NCI-H526 treated with DMSO at 0.1 percent for 48 hours (cell line): ENCODE measurements at places on chromosomes 2 and 18.

- no peak for DNase-seq
Measured at GRCh38 chr2:18971628-18972027, 382.3 kb upstream of the NT5C1B start.

DNA sequence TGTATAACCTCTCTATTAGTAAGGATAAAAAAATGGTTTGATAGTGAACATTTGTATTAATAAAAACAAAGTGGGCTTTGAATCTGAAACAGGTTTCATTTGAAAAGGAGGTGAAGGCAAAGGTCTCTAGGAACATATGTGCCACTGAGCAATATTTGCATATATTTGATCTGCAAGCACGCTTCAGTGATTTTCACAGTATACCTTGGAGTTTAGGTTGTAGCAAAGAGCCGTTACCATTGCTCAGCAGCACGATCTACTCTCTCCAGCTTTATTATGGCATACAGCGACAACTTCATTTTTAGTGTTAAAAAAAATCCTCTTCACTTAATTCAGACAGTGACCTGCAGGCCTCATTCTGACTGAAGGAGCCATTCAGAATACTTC, 75.8 kb upstream of the ZEB2 start:
- DNase-seq: peak; percentile 91

DNA sequence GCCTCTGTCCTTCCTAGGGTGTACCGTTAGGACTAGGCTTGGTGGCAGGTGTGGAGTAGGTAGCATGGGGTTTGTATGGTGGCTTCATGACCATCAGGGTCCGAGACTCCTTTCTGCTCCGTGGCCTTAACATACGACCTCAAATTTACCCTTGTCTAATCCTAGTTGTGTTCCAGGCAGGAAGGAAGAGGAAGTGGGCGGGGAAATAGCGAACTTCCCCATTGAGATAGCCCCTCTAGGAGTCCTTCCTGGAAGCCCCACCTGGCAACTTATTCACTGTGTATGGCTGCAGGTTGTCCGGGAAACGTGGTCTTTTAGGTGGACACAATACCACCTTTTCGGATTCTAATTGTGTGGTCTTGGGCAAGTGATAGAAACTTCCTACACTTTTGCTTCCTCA, 9.3 kb downstream of the CD8A start:
- DNase-seq: no peak

DNA sequence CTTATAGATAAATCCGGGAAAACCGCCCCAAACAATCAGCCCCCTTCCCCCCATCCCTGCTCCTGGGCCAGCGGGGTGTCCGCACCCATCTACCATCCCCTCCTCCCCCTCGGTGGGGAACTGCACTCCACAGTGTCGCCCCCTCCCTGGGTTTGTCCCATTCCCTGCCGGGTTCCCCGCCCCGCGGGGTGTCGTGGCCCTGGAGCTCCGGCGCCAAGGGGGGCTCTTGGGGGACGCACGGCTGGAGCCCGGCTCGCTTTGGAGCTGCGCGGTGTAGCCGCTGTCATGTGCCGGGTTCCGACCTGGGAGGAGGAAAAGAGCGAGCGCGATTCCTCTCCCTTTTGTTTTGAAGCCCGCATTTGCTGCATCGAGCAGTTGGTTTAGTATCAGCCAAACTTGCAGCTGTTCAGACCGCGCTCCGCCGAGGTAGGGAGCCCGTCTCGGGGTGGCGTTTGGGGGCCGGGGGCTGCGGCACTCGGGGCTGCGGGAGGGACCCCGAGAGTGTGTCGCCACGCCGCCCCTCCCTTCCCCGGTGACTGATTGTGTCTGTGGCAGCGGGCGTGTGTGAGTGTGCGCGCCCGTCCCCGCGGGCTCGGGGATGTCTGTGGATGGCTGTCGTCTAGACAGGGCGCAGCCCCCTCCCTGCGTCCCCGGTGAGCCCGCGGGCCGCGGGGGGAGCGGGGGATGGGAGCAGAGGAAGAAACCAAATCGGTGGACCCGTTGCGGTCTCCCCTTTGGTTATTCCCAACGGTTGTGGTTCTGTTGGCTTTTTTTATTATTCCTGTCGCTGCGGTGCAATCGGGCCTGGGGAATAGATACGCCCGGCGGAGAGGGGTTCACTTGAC, 797 bp downstream of the CTIF start:
- DNase-seq: peak; percentile 30

DNA sequence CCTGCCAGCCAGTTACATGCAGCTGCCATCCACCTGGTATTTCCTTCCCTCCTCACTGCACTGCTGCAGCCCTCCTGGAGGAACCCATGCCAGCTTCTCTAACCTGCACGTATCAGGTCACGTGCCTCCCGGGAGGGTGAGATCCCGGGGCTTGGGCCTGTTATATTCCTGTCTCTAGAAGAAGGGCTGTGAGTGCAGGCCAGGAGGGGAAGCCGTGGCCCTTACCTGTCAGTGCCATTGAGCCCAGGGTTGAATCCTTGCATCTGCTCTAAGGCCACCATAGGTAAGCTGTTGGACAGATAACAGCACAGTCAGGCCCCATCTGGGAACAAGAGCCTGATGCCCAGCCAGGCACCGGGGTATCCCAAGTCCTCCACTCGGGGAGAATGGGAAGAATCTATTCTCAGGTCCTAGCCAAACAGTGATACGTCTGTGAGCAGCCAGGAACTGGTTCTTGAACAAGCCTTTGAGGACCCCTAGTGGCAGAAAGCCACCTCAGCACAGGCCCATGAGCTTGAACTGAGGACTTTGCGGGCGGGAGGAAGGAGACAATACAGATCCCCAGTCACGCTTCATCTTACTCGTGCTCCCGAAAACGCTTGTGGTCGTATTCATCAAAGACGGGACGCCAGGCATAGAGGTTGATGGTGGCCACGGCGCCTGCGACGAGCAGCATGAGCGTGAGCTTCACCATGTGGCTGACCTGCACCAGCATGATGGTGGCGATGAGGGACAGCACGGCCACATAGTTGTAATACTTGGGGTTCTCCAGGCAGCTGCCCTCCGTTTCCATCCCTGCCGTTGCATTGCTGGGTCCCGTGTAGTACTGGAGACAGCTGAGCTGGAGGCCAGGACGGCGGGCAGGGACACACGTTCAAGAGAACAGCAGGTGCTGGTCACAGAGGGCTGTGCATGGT, 34.4 kb downstream of the CENPO start:
- DNase-seq: peak; percentile 63

DNA sequence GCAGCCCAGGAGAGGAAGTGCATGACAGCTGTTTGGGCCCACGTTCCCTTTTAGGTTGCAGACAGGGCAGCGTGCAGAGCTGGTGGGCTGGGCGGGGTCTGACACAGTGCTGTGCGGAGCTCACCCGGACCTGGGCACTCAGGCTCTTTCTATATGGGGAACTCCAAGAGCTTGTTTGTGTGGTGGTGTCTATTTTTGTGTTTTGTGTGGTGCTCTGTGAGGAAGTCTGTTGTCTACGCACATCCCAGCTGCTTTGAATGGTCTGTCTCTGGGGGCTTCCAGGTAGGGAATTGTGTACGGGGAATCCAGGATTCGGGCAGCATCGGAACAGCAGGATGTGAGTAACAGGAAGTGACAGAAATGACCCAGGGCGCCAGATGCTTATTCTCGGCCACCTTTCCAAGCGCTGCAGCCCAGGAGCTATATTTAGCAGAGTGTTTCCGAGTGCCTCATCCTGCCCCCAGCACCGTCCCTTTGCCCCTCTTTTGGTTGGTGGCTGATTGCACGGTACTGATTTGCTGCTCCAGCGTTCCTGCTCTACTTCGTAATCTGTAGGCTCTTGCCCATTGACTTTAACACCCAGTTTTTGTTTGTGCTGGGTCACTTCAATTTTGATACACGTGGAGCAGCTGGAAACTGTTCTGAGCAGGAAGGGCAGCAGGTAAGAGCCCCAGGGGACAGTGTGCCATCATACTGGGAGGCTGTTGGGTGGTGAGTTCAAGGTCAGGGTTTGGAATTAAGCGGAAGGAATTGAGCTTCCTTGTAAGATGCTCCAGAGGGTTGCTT, 64.7 kb downstream of the DGKD start:
- no peak for DNase-seq

DNA sequence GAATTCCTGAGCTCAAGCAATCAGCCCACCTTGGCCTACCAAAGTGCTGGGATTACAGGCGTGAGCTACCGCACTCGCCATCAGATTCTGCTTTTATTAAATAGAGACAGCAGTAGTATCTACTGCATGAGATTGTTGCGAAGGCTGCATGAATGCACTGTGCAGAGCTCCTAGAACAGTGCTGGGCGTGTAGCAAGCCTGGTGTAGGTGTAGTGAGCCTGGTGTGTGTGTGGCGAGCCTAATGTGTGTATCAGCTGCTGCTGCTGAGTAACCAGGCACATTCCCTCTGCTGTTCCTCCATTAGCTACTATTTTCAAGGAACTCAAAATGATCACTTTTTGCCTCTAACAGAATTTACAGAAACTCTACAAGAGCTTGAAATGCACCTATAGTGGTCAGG, 57.6 kb downstream of the PTPRM start:
- DNase-seq: no peak

- no peak for DNase-seq
Measured at GRCh38 chr2:8509621-8510020, 172.2 kb upstream of the ID2 start.

- no peak for DNase-seq
Measured at GRCh38 chr2:101464841-101465240, 10.1 kb downstream of the RFX8 start.

- no peak for DNase-seq
Measured at GRCh38 chr2:47238638-47239037, 83.5 kb upstream of the STPG4 start.

- no peak for DNase-seq
Measured at GRCh38 chr2:58620896-58621295, 379.8 kb upstream of the FANCL start.

DNA sequence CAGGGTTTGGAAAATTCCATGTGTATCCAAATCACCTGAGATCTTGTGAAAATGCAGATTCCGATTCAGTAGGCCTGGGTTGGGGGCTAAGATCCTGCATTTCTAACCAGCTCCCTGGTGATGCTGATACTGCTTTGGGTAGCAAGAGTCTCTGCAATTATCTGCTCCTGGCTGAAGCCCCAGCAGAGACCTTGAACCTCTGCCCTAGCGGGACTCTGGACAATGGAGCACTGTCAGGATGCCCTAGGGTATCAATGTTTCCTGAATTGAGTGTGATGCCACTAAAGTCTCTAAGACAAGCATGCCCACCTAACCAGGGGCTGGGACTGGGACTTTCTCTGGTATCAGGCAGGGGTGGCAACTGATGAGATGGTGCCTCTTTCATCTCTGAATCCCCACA, 49.4 kb upstream of the KLHL29 start:
- DNase-seq: no peak

- DNase-seq: no peak
Measured at GRCh38 chr2:190786404-190787166, 94.0 kb upstream of the GLS start.

DNA sequence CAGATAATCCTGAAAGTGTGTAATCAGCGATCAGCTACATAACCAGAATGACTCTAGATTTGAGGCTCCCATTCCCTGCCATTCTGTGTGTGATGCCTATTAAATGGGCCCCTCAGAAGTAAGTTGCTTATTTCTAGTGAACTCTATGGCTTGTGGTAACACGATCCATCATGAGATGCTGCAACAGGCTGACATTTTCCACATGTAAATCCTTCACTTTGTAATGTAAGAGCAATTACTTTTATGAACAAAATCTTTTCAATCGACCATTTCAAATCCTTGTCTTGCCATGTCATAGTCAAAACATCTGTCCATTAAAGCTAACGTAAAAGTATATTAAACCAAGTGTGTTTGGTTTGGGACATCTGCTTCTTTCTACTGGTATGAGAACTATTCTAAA, 175.9 kb upstream of the ETAA1 start:
- DNase-seq: no peak

GRCh38 chr18:77949355-77949973, 699.8 kb downstream of the GALR1 start:
- no peak for DNase-seq

DNA sequence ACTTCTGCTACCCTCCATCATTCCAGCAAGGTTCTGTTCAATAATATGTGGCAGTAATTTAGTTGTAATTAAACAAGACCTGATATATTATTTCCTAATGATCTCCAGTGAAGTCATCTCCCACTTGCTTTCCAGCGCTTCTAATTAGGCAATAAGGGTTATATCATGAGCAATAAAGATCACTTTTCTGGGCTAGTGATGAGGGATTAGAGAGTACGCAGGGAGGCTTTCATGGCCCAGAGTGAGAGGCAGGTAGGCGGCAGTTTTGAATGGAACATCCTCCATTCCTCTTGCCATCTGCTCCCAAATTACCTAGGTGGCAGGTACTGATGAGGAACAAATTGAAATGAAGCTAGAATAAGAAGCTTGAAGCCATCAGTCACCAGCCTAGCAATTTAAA, 358.1 kb upstream of the SYT4 start:
- DNase-seq: no peak

DNA sequence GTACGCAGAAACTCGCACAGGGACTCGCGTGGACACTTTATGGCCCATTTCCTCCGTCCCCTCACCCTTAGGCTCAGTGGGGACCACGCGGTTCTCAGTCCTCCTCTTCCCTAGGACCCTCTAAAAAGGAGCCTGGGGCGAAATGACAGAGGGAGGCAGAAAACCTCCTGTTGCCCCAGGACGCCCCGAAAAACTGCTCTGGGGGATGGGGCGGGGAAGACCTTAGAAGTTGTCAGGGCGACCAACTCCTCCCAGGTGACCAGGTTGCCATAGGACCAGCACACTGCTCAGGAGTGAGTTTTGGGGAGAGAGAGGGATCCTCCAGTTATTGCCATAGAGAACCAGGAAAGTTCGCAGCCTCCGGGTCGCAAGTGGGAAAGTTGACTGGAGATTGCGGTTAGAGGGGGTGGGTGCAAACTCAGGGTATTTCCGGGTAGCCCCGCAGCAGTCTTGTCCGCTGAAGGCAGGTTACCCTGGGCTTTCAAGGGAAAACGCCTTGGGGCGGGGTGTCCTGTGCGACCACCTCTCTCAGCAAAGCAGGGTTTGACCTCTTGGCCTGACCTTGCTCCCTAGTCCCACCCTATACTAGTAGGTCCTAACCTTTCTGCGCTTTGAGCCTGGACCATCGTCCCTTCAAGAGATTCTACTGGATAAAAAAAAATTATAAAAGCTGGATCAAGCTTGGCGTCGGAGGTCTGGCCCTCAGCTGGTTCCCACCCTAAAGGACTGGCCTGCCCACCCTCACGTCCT, 7.8 kb upstream of the PAX3 start:
- no peak for DNase-seq

GRCh38 chr2:320561-320960, 32.7 kb upstream of the ALKAL2 start:
- no peak for DNase-seq

DNA sequence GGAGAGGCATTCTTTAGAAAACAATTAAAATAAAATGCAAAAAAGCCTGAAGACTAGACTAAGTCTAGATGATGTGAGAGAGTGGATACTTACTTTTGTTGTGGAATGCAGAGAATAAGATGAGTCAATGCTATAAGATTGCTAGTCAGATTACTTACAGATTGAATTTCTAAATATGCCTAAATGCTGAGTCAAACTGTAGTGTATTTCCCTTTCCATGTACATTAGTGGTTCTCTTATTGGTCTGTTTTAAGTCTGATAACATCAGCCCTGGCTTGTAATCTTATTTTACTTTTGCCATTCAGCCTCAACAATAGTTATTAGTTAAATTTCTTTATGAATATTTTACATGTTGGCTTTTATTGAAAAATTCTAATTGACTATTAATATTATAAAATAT, 702.7 kb downstream of the SOCS6 start:
- no peak for DNase-seq

- DNase-seq: no peak
Measured at GRCh38 chr2:119181791-119182445, 23.4 kb upstream of the C1QL2 start.

- no peak for DNase-seq
Measured at GRCh38 chr18:1511619-1512311, 607.1 kb downstream of the ADCYAP1 start.

- DNase-seq: peak; percentile 44
Measured at GRCh38 chr2:17539611-17540092, 844 bp upstream of the VSNL1 start.
